ENCODE measurements at places on chromosomes 3 and 15. TPM values are rescaled to one million over a fixed set of nuclear protein-coding genes. Genes with fewer than 3 reads are reported as not detected.

MELTF gene
- 19.4 TPM for total RNA-seq

NANOGP8 gene
- 0.65 TPM for total RNA-seq

TTLL13 gene
- total RNA-seq = not detected

VILL gene
- 5.5 TPM for total RNA-seq

Data from omental fat pad (tissue), 4 donors.